Tibial nerve (tissue), 4 donors: ENCODE measurements at places on chromosomes 13 and 19. TPM values are rescaled to one million over a fixed set of nuclear protein-coding genes. Genes with fewer than 3 reads are reported as not detected.

DNA sequence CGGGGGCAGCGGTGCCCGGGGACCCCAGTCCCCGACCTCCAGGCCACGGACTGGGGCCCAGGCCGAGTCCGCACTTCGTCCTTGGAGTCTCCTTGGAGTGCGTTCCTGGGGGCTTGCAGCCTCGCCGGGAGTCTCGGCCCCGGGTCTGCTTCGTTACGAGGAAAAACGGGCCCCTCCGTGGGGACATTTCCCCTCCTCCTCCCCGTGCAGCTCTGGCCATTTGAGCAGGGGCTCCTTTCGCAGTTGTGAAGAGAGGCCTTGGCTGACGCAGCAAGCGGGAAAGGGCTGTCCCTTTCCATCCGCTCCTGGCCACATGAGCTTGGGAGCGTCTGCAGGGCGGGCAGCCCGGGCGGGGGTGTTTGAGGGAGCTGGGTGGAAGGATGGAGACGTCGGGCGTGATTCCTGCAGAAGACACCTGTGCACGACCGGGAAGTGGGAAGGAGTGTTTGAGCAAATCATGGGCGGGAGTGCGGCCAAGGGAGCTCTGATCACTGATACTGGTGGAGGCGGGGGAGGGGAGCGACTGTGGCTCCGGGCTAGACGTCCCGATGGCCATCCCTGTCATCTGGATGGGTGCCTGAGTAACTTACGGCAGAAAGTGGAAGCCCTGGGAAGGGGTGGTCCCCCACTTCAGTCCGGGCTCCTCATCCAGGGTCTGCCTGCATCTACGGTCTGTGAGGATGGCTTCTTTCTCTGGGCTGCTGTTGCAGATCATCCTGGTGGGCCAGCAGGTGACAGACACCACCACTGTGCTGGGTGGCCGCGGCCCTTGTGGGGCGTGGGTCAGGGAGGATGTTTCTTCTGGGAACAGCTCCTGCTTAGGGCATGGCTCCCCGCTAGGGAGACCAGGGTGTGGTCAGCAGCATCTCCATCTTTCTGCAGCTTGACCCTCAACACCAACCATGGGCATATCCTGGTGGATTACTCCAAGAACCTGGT, 736 bp downstream of the GPI start:
- DNase-seq = no peak

- no peak for DNase-seq
Measured at GRCh38 chr19:45103156-45103507, 10.2 kb downstream of the PPP1R37 start.

- DNase-seq = no peak
Measured at GRCh38 chr13:41678249-41678648, 220.9 kb downstream of the RGCC start.

DNA sequence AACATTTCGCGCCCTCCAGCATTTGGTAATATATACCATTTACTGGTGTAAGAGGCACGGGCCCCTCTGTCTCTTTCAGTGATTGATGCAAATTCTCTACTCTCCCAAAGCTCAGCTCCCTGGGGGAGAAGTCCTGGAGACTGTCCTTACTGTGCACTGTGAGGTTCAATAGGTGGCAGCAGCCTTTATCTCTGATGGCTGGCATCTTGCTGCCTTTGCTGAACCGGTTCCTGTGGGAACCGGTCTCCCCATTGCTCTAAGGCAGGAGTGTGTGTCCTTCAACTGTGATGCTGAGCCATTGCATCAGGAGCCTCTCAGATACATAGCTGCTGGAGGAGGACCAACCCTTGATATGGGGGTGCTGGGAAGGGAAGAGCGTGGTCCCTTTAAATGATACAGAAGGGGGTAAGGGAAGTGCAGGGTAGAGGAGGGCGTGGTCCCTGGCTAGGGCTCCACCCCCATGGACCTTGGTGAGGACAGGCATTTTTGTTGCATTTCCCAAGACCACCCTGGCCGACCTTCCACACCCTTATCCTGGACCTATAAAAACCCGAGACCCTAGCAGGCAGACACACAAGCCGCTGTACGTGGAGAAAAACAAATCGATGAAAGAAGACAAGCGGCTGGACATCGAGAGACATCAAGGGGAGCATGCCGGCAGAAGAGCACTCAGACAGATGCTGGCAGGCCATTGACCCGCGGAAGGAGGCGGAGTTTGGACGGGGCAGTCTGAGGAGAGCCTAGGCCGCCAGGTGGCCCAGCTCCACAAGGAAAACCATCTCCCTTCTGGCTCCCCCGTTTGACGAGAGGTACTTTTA, 41.1 kb upstream of the GTF3A start:
- no peak for DNase-seq

GRCh38 chr13:97058391-97058790, 64.1 kb upstream of the OXGR1 start:
- no peak for DNase-seq

DNA sequence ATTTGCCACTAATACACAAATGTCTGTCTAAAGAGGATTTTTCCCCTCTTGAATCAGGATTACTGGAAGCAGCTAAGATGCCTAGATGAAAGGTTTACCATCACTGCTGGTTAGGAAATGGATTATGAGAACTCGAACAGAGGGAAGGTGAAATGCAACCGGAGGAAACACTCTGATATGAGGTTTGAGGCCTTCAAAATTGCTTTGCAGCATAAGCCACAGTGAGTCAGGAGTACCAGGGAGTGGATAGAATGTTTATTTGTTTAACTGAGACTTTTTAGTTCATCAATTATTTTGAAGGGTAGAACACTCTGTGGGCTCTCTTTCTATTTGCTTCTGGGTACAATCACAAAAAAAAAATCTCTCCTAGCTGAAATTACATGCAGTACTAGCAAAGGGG, 18.1 kb downstream of the CDADC1 start:
- no peak for DNase-seq

DNA sequence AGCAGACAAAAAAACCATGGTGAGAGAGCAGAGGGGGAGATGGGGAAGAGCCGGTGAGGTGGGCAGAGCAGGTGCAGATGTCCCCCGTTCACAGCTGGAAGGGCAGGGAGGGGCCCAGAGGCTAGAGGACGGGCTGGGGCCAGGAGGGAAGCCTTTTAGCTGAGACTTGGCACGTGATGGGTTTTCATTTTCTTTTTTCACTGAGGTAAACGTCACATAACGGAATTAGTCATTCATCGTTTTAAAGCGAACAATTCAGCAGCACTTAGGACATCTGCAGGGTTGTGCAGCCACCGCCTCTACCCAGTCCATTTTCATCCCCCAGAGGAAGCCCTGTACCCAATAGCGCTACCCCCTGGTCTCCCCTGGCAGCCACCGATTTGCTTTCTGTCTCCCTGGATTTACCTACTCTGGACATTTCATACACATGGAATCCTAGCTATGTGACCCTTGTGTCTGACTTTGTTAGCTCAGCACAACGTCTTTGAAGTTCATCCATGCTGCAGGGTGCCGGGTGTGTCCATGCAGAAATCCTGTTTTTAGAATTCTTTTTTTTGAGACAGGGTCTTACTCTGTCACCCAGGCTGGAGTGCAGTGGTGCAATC, 16.0 kb upstream of the EMC10 start:
- no peak for DNase-seq

DNA sequence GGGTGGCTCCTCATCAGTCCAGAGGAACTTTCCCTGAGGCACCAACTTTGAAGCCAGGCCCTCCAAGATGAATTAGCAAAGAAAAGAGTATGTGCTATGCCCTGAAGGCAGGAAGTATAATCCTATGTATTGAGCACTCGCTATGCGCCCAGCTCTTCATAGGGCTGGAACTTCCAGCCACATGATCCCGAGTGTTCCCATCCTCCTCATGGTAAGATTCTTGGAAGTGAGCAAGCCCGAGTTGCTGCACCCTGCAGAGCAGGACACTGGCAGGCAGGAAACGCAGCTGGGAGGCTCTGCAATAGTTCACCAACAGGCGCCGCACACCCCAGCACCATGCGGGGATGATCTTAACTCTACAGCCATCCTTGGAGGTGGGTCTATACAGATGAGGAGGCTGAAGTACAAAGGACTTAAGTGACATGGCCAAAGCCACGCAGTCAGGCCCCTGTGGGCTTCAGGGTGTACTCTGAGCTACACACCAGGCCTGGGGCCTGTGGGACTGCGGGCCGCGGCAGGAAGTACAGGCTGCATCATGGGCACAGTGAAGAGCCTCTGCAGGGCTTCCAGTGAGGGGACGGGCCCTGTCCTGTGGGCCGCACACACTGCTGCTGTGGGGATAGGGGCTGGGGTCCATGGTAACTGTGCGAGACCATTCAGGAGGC, 25.1 kb downstream of the C19orf47 start:
- DNase-seq = no peak

DNA sequence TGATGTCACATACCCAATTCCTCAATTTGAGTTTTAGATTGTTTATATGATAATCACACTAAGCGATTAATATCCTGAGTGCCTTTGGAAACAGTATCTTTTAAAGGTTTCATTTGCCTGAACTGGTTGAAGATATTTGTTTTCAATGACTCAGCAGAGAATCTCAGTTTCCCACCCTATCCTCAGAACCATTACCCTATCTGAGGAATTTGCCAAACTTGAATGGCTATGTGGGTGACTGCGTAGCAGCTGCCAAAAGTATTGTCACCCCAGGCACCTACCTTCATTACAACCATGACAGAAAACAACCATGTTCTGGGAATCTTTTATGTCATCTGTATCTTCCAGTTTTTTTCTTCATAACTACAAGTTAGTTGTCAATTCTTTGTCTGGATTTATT, 440.1 kb upstream of the NBEA start:
- no peak for DNase-seq

- DNase-seq = no peak
Measured at GRCh38 chr13:73993661-73994060, 140.5 kb downstream of the KLF12 start.

DNA sequence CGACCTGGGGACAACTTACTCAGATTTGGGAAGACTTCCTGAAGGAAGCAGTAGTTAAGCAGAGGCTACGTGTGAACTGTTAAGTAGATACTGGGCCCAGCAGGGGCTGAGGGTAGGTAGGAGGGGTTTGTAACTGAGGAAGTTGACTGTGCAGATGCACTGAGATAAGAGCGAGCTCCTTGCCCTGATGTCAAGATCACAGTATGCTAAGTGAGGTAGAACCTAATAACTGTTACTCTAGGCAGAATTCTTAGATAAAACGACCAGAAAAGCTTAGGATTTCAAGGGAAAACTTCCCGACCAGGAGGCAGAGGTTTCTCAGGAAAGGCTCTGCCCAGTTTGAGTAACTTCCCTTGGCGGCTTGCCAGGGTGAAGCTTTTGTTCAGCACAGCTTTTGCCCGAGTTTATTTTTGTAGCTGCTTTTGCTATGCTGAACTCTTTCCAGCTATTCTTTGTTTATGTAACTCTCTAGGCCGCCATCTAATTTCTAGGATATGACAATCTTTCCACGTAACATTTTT, 632.1 kb downstream of the DIAPH3 start:
- peak; percentile 75 for DNase-seq

- DNase-seq = no peak
Measured at GRCh38 chr13:44307844-44308243, 65.8 kb upstream of the SERP2 start.

GRCh38 chr19:30122431-30122830, 180.4 kb downstream of the URI1 start:
- no peak for DNase-seq

DNA sequence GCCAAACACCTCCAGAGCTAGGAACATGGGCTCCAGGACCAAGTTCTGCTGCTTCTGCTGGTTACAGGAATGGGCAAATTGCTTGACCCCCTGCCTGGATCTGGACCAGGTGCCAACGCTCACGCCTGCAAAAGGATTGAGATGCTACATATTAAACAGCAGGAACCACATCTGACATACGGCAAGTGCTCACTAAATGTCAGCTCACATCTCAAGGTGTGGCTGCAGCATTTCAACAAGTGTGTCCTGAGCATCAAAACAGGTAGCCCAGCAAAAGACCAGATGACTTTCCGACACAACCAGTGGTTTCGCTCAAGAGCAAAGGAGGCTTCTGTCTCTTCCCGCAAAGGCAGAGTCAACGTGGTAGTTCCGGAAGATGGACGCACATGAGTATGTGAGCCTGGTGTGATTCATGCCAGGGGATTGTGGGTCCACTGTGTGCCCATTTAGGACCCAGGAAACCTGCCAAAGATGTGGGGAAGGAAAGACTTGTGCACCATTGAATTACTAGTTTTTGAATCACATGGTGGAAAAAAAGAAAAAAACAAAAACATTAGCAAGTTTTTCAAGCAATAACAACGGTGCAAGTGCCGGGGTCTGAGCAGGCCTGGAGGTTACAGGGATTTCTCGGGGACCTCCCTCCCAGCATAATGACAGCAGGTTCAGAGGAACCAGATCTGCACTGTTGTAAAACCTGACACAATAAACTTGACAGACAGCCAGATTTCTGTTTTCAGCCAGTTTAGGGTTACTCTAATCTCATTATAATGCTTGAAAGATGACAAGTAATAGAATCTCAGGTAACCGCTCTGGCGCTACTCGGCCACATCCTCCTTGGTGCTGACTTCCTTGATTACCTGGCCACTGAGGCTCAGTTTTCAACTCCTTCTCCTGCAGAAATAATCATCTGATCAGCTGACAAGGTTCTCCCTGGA, 77.9 kb downstream of the SOX1 start:
- no peak for DNase-seq

DNA sequence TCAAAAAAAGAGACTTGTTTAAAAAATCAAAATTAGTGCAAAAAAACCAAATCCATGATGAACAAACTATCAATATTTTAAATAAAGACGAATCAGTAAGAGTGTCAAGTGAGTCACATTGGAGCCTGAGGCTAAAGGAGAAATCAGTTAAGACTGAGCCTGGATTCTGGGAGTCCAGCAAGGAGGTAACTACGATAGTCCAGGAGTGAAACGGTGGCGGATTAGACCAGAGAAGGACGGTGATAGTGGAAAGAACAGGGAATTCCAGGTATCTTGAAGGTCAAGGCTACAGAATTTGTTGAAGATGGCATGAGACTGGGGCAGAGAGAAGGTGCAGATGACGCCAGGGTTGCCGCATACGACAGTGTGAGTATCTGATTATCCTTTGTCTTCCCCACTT, 7.0 kb upstream of the NPAS1 start:
- DNase-seq = no peak

Gene SPRED3
- total RNA-seq = 0.60 TPM

Gene FCAR
- not detected for total RNA-seq

Gene HPN
- not detected for total RNA-seq

Gene SPIB
- 0.90 TPM for total RNA-seq

Gene CEACAM20
- total RNA-seq = not detected

Gene ZNF729
- not detected for total RNA-seq

Gene GAPDHS
- not detected for total RNA-seq

Gene EMP3
- total RNA-seq = 22.2 TPM

Gene IL17D
- 21.4 TPM for total RNA-seq

Gene RAB8A
- total RNA-seq = 42.9 TPM

Gene CDX2
- not detected for total RNA-seq

Gene SERTAD3
- 20.0 TPM for total RNA-seq

Gene LGI4
- total RNA-seq = 207 TPM
